ENCODE measurements at places on chromosomes 16 and 17. TPM values are rescaled to one million over a fixed set of nuclear protein-coding genes. Genes with fewer than 3 reads are reported as not detected.

SRCIN1 gene
- total RNA-seq = 2.3 TPM

SDK2 gene
- 1.6 TPM for total RNA-seq

ZPBP2 gene
- not detected for total RNA-seq

TEKT5 gene
- not detected for total RNA-seq

NPTX1 gene
- total RNA-seq = 209 TPM

WFDC1 gene
- total RNA-seq = not detected

NGFR gene
- total RNA-seq = 0.66 TPM

PRAC1 gene
- not detected for total RNA-seq

SLFN12 gene
- not detected for total RNA-seq

CACNG1 gene
- total RNA-seq = not detected

ZNF48 gene
- 15.2 TPM for total RNA-seq

ALDH3A2 gene
- 175 TPM for total RNA-seq
